ENCODE measurements at places on chromosomes 12 and 14.

- DNase-seq, result no peak
Observed at GRCh38 chr12:132181570-132182200, 37.4 kb downstream of the NOC4L start.

GRCh38 chr14:20612403-20612802 is 21.2 kb upstream of the RNASE12 start:
- no peak for DNase-seq

DNA sequence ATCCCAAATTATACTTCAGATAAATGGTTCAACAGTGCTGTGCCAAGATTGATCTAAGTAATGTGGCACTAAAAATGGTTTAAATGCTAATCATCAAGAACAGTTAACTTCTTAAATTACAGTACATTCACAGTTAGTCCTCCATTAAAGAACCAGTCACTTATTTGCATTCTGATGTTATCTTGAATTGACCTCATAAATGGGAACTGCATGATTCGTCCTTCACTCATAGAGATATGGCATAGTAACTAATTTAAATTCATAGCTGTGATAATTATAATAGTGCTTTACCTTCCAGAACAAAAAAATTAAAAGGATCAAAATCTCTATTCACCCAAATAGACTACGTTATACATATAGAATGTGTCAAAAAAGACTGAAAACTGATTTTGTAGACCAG is 61.1 kb downstream of the COCH start:
- DNase-seq, result no peak

GRCh38 chr12:42213954-42214426 is 24.1 kb downstream of the YAF2 start:
- DNase-seq, result no peak

DNA sequence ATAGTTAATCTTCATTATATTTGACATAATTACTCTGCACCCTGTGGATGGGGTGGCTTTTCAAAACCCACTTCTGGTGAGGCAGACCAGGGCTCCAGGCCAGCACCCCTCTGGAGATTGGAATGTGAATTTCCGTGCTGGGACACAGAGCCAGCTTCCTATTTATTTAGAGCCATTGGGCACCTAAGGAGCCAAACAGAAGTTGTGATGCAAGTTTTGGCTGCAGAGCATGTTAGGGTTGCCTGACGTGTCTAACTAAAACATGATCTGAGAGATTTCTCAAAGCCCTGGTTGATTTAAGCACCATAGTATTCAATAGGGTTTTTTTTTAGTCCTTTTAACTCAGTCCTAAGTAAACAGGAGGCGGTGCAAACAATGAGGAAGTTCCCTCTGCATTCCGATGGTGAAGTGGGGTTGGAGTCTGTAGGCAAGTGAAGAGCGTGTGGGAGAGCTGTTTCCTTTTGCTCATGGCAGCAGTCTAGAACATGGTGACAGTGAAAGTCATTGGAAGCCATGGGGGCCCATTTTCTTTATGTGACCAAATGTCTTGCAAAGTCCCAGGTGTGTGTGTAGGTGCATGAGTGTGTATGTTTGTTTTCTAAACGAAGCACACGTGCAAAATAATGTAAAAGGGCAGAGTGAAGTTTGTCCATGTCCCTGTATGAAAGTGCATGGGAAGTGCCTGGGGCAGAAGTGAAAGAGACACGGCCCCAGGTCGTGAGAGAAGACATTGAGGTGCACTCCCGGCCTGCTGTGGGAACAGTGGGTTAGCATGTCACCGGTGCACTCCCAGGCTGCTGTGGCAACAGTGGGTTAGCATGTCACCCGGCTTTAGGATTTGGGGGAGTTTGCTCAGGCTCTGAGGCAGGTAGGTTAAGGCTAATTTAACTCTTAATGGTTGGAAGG is 117.7 kb downstream of the PRKCH start:
- no peak for DNase-seq

DNA sequence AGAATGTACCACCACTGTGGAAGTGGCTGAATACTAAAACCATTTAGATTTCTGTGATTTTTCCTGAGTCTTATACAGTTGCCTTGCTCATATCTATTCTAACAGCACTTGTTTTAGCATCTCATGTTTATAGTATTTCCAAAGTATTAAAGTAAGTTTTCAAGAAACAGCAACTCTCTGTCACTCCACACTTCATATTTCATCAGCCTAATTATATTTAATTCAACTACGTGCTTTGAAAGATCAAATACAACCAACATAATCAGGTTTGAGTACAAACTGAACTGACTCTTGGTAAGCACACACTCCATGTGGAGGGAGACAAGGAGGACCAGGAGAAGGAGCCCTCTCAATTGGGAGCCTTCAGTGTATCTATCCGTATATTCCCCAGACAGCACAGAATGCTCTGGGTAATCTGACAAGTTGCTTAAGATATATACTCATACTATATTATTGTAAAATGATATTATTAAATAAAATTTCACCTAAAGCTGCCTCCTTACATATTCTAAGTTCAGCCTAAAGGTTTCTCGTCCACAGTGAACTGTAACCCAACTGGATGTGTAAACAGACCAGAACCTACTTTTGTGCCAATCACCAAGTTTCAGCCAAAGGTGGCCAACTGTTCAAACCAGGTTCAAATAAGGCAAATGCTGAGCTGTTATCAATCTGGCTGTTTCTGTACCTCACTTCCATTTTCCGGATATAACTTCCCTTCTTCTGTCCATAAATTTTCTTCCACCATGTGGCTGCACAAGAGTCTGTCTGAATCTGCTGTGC is 105.0 kb upstream of the RASSF8 start:
- DNase-seq, result no peak

- no peak for DNase-seq
Observed at GRCh38 chr12:57164966-57165625, 17.7 kb upstream of the LRP1-AS start.

DNA sequence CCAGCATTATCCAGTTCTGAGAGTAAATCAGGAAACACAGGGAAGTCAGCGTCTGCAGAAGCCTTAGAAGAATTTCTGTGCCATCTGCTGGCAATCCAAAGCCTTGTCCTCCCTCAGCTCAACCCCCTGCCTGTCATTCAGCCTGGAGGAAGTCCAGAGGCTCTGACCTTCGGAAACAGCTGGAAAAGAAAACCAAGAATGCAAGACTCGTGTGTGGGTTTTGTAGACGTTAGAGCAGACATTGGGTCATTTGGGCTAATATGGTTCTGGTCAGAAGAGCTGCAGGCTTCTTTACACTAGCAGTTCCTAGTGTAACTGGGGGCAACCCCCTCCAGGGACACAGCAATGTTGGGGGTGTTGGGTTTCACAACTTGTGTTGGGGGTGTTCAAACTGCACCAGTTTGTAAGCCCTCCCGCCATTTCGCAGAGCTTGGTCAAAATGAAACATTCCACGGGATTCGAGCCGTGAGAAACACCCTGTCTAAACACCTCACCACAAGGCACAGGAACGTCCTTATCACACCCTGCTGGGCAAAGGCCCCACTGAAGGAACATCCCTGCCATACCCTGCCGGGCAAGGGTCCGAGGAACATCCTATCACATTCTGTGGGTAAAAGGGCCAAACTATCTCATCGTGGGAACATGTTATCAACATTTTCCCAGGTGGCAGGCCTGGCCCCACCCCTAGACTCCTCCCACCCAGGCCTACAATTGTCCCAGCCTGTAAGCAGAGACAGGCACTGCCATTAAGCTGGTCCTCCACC is 21.0 kb upstream of the SERPINA4 start:
- DNase-seq, result no peak

DNA sequence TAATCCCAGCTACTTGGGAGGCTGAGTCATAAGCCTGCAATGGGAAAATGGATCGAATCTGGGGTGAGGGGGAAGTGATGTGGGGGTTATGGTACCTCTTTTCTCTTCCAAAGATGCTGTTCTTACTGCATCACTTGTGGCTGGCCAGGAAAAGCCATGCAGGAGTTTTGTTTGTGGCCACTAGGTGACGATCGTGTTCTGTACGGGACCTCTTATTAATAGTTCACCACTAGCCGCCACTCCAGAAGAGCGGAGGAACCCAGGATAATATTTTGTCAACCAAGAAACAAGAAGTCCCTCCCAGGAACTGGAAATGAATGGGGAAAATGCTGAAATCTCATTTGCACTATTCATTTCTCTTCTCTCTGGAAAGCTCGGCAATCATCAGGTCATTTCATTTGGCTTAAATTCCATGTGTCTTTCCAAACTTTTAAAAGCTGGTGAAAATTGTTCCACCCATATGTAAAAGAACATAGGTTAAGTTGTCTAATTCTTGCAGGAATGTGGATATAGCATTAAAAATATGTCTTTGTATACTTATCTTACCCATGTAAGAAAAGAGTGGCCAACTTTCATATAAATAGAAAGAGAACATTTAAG is 8.9 kb downstream of the GPR65 start:
- peak; percentile 12 for DNase-seq

- DNase-seq, result no peak
Observed at GRCh38 chr12:2794191-2794735, 507 bp upstream of the FKBP4 start.

- DNase-seq, result no peak
Observed at GRCh38 chr12:99476956-99477355, 170.6 kb upstream of the GARIN6 start.

GRCh38 chr12:115443351-115443938 is 759.5 kb upstream of the TBX3 start:
- DNase-seq, result no peak

DNA sequence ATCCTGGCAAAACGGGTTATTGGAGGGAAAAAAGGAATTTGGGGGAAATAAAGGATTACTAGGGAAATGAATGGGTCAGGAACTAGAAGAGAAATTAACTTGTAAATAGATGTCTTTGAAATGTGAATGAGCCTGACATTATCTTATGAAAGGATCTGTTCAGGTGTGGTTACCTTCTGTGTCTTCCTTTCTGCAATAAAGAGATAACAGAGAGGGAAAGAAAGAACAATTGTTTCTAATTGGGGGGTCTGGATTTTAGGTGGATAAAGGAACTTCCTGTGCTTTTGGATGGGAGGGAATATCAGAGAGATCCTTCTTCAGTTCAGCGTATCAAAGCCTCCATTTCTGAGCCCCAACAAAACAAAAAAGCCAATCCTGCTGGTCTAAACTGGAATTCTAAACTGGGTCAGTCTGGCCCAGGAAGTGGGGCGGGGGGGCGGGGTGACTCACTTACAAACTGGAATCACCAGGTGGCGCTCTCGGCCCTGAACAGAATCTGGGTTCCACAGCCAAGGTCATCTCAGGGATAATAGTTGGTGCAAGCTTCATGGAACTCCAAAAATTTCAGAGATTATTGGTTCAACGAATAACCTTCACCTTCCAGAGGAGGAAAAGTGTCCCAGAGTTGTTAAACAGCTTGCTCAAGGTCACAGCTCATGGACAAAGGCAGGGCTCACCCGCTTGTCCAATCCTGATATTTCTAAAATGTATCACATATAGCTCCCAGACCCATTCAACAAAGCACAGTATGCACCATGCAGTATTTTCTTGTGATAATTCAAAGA is 15.2 kb upstream of the PEBP1 start:
- DNase-seq, result no peak

DNA sequence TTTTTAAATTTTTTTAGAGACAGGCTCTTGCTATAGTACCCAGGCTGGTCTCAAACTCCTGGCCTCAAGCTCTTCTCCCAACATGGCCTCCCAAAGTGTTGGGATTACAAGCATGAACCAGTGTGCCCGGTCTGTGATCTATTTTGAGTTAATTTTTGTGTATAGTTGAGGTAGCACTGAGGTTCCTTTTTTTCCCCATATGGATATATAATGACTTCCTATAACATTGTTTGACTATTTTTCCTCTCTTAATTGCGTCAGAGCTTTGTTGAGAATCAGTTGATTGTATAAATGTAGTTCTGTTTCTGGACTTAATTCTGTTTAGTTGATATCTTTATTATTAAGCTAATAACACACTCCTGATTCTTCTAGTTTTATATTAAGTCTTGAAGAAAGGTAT is 8.6 kb upstream of the M6PR start:
- DNase-seq, result no peak

DNA sequence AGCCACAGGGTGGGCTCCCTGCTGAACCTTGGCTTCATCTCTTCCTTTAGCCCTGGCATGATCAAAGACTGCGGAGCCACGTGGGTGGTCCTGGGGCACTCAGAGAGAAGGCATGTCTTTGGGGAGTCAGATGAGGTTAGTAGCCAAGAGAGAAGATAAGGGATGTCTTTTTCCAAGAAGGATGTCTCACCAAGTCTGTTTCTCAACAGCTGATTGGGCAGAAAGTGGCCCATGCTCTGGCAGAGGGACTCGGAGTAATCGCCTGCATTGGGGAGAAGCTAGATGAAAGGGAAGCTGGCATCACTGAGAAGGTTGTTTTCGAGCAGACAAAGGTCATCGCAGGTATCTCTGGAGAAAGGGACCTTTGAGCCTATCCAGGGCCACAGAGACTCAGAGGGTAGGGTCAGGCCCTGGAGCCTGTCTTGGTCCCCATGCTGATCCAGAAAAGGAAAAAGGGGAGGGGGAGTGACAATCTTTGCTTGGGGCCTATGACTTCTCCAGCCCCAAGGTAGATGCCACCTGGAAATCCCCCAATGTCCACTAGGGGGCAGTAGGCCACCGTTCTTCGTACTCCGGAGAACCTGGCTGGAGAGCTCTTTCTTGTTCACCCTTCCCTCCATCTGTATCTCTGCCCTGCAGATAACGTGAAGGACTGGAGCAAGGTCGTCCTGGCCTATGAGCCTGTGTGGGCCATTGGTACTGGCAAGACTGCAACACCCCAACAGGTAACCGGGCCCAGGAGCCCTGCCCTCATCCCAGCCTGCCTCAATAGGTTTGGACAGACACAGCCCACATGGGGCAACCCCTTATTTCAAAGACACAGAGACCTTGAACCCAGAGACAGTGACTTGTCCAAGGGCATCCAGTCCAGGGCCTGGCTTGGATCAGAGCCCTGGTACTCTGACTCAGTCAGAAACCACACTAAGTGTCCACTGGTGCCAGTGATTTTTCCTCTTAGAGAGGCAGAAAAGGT is 2.0 kb downstream of the TPI1 start:
- DNase-seq, result no peak

- DNase-seq, result no peak
Observed at GRCh38 chr12:127381043-127381668, 885.8 kb upstream of the TMEM132C start.

GRCh38 chr12:128654468-128654867 is 169.3 kb downstream of the SLC15A4 start:
- DNase-seq, result no peak

DNA sequence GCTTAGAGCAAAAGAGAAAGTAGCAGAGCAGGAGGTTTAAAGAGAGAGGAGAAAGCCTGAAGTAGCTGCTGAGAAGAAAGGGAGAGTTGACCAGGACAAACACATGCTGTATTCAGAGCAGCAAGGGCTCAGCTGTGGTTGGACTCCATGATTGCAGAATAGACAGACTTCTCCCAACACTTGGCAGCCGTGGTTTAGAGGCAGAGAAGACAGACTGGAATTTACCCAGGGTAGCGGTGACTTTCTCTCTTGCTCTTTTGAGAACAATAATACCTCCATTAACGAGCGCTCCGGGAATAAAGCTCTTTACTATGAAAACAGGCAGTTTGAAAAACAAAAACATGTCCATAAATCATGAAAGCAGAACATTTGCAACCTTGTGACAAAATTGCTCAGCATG is 21.4 kb upstream of the IGF1 start:
- no peak for DNase-seq

- no peak for DNase-seq
Observed at GRCh38 chr12:58270966-58271705, 329.8 kb downstream of the ATP23 start.

- peak; percentile 3 for DNase-seq
Observed at GRCh38 chr14:77208291-77208978, 26.8 kb downstream of the TMEM63C start.

Data from AG04449 (cell line).